ENCODE measurements at places on chromosomes 12 and 14.

- DNase-seq, result no peak
These were observed 2.1 kb upstream of the SLC11A2 start for GRCh38 chr12:51028126-51028812.

- no peak for DNase-seq
These were observed 7.1 kb downstream of the PGAM5 start for GRCh38 chr12:132717531-132718387.

- DNase-seq, result no peak
These were observed 26.9 kb upstream of the LTBP2 start for GRCh38 chr14:74638966-74639365.

DNA sequence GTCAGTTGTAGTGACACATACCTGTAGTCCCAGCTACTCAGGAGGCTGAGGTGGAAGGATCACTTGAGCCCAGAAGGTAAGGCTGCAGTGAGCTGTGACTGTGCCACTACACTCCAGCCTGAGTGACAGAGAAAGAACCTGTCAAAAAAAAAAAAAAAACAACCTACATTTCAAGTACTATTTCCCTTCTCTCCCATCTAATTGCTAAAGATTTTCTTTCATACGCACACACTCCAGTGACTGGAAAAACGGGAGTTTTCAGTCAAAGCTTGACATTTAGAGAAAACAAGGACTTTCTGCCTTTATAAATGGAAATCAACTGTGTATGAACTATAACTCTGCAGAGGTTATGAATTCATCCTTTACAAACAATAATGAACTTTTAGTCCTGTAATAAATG is 25.9 kb downstream of the GPHB5 start:
- DNase-seq, result no peak

DNA sequence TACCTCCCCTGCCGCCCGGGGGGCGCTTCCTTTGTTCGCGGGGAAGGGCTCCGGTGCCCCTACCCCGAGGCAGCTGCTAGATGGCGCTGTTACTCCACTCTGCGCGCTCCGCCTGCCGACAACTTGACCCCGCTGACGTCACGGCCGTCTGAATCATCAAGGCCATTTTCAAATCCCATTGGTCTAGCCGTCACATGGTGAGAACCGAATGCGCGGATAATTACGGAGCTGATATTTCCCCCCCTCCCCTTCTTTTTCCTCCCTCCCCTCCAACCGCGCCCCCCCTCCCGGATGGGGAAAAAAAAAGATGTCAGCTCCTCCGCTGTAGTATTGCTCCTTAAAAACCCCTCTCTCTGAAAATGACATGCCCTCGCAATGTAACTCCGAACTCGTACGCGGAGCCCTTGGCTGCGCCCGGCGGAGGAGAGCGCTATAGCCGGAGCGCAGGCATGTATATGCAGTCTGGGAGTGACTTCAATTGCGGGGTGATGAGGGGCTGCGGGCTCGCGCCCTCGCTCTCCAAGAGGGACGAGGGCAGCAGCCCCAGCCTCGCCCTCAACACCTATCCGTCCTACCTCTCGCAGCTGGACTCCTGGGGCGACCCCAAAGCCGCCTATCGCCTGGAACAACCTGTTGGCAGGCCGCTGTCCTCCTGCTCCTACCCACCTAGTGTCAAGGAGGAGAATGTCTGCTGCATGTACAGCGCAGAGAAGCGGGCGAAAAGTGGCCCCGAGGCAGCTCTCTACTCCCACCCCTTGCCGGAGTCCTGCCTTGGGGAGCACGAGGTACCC is at the start of gene HOXC10:
TSS of gene HOXC10 (plus strand) at position 246 of the 791 bp plus-strand sequence. CDS start at position 360, 114 bp downstream.
- DNase-seq, result peak; percentile 59

GRCh38 chr12:27635349-27635972 is 60.8 kb upstream of the REP15 start:
- DNase-seq, result no peak

DNA sequence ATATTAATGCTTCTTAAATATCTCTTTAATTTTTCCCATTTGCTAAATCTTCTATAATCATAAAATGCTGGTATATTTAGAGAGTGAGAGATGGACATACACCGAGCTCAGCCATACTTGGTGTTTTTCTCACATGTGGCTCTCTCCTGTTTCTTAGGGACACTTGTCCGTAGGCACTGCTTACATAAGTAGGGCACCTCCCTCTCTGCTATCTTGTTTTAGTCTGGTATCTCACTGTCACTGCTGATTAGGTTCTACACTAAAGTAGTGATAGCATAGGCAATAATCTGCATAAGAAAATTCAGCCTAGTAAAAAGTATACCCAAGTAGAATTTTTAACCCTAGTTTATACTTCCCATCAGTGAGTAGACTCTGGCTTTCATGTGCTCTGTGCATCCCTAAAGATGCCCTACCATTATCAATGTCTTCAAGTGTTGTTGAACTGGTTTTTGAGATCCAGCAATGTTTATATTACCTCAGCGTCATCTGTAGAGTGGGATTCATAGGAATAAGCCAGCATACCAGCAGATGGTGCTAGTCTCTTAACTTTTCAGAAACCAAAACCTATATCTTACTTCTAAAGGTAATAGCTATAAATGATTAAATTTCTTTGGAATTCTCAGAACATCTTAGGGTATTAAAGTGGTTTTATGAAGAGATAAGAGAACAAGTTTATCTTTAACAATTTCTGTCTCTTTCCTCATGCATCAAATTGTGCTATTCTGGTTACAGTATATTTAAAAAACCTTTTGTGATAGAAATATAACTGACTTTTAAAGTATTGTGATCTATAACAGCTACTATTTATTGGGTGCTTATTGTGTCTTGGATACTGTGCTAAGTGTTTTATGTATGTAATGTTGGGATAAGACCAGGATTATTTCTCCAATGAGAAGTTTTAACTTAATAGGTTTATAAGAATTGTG is 32.9 kb downstream of the ARID2 start:
- no peak for DNase-seq

DNA sequence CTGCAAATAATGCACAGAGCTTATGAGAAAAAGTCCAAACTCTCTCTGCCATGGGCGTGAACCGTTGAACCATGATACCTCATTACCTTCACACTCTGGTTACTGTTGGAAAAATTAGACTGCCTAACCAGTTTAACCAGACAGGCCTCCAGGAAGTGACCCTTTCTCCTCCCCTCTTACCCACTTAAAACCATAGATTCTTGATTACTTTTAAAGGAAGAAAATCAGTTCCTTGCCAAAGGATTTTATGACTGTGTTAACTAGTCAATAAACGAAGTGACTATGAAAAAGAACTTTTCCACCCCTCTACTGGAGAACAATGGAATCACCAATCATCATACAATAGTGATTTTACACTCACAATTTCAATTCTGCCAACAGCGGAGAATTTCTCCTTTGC is 254.0 kb upstream of the ATP2B1 start:
- no peak for DNase-seq

DNA sequence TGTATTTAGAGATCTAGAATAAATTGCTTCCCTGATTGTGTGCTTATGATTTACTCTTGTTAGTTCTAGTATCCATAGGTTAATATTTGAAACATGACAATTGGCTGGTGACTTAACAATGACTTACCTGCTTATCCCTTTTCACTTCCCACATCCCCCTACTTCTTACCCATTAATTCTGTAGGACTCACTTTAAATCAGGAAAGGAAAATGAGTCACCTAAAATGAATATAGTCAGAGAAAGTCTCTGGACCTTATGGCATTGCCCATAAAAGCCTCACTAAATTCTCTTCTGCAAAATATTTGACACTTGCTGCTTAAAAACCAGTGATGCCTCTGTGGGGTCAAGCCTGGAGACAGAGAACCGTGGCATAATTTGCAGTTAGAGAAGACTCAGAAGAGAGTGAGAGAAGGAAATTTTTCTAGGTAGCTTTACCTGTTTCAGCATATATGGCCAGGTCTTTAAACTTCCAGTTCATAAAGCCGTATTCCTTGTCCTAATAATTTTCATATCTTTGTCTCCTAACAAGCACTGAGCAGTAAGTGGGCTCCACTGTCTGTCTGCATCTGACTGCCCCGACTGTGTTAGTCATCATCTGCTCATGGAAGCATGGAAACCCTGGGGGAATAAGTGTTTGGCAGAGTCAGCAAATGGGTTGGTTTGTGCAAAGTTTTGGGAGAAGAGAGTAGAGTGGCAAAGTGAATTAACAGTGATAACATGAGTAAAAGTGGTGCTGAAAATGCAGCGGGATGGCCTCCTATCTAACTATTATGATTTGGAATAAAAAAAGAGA is 294.4 kb downstream of the AKAP6 start:
- DNase-seq, result no peak

GRCh38 chr14:66884149-66884548 is 305.1 kb upstream of the GARIN2 start:
- DNase-seq, result no peak

DNA sequence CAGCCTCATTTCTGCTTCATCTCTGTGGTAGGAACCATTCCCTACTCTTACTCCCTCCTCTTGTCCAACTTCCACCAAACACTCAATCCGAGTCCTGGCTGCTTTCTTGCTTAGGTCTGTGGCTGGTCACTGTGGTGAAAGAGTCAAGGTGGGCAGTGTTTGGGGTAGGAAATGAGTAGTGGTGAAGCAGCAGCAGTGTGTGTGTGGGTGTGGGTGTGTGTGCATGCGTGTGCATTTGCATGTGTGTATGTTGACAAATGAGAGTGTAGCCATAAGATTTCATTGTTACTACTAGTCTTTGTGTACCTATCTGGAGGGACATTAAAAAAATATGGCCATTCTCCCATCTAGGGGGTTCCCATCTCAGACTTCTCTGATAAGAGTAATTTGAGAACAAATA is 78.6 kb upstream of the SCN8A start:
- DNase-seq, result no peak

GRCh38 chr14:77067632-77068516 is 30.2 kb upstream of the CIPC start:
- no peak for DNase-seq

DNA sequence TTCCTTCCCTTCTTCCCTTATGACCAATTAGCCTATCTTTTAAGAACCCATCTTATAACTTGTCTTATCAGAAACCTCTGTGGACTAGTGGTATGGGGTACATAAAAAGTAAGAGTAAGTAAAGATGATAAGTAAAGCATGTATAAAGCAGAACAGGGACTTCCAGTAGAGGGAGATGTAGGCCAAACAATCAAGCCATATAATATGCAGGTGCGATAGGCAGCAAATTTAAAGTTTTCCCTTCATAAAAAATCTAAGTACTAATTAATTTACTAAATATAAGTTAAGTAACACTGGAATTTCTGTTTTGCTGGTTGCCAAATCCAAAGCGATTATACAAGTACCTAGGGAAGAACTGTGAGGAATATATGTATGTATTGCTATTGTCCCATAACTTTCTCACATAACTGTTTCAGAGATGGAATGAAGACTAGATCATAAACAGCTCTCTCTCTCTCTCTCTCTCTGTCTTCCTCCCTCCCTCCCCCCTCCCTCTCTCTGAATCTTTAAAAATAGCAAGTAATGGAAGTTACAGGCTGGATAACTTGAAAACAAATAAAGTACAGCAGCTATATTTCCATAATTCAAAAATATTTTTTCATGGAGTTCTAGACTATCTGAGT is 25.7 kb downstream of the METTL25 start:
- no peak for DNase-seq

DNA sequence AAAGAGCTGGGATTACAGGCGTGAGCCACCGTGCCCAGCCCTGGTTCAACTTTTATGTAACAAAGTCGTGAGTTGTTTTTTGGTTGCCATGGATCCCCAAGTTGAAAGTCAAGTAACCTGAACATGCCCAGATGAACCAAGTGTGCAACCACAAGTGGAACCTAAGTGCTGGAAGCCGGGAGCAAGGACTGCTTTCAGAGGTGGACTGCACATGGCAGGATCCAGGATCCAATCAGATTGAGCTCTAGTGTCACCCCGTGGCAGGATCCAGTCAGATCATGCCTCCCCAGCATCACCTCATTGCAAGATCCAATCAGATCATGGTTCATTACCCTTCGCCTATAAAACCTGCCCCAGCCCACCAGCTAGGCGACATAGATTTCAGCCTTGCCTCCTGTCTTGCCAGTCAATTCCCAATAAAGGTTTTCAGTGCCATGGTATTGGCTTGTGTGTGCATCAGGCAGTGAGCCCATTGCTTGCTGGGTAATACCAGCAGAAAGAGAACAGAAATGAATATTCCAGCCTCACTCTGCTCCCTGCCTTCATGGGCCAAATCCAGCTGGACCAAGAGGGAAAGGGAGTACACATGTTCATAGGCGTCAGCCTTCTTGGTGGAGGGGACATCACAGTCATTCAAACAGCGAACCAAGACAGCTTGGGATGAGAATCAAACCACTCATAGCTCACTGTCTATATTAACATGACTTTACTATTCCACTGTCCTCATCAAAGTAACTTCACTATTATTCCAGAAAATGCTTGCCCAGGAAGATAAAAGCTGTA is 43.6 kb upstream of the VASH1 start:
- no peak for DNase-seq

DNA sequence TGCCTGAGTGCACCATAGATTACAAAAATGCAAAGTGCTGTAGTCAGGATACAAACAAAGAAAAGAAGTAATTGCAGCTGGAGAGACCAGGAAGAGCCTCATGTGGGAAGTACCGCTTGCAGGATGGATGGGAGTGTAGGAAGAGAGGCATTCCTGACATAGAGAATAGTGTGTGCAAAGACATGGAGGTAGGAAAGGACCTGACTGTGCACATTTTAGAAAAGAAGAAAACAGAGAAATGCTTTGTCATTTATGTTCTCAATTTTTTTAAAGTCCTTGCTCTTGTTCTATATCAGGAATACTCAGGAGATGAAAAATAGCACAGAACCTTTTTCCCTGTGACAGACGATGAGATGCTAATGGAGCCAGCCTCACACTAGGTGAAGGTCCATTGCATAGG is 358.7 kb upstream of the TMPO start:
- DNase-seq, result no peak

GRCh38 chr12:33945438-33945784 is 76.9 kb upstream of the ALG10 start:
- no peak for DNase-seq

DNA sequence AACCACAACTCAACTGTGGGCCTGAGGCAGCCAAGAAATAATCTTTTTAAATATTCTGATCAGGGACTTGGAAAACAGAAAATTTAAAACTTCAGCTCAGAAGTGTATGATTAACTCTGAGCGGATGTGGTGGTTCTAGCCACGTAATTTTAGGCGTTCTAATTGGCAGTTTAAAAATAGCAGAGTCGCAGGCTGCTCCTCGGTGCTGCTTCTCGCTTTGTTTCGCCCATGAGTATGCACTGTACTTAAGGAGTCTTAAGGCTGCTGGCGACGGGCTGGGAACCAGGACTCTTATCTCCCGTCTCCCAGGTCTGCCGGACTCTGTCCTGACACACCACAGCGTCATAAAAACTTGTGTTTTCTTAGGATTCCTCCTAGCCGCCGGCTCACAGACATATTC is 113.4 kb upstream of the PELI2 start:
- no peak for DNase-seq

All from T-cell (primary cell).